D341Med (cell line): ENCODE measurements at places on chromosomes 13 and 19.

- no peak for DNase-seq
Measured at GRCh38 chr13:25652764-25653163, 281.0 kb downstream of the ATP8A2 start.

DNA sequence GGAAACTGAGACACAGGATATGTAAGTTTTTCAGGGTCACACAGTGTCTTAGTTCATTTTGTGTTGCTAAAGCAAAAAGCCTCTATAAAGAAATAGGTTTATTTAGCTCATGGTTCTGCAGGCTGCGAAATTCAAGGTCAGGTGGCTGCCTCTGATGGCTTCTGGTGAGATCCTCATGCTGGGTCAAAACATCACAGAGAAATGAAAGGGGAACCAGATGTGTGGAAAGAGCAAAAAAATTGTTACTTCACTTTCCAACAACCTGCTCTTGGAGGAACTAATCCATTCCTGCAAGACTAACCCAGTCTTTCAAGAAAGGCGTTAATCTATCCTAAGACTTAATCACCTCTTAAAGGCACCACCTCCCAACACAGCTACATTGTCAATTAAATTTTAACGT, 64.2 kb upstream of the UBL3 start:
- no peak for DNase-seq

- DNase-seq: no peak
Measured at GRCh38 chr13:40060296-40061007, 405.0 kb downstream of the COG6 start.

DNA sequence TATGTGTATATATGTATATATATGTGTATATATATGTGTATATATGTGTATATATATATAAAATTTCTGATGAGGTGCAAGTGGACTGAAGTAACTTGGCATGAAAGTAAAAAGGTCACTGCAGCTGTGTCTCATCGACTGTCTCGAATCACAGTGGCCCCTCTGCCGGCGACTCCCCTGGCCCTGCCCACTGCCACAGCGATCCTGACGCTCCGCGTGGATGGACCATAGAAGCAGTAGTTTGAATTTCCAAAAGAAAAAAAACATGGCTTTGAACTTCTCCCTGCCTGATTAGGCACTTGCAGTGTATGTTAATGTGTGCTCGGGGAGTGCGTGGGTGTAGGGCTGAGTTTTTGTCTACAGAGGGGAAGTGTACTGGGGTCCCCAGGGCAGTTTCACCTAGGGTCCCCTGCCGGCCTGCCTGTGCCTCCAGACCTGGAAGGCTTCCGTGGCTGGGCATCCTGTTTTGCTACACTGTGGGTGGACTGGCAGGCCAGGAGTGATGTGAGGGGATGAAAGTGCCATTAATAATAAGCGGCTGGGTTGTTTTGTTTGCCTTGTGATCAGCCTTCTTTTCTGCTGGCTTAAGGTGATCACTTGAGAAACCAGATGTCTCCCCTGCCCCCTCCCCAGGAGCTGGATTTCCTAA, 10.8 kb downstream of the ZIC5 start:
- DNase-seq: no peak

DNA sequence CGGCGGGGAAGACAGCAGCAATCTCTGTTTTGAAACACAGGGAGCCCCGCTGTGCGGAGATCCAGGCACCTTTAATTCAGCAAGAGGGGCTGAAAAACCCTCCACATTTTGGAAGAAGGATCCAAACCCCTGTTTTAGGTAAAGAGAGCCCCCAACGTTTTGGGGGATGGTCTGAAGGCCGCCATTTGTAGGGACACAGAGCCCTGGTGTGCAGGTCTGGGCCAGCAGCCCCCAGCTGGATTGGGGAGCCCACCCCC, 3.5 kb upstream of the HOOK2 start:
- DNase-seq: no peak

- DNase-seq: no peak
Measured at GRCh38 chr19:9014803-9015202, 4.6 kb upstream of the MUC16 start.
